ENCODE measurements at places on chromosomes 5 and 9.

GRCh38 chr9:93871286-93871685 lies 83.9 kb downstream of the BARX1 start:
- no peak for DNase-seq

DNA sequence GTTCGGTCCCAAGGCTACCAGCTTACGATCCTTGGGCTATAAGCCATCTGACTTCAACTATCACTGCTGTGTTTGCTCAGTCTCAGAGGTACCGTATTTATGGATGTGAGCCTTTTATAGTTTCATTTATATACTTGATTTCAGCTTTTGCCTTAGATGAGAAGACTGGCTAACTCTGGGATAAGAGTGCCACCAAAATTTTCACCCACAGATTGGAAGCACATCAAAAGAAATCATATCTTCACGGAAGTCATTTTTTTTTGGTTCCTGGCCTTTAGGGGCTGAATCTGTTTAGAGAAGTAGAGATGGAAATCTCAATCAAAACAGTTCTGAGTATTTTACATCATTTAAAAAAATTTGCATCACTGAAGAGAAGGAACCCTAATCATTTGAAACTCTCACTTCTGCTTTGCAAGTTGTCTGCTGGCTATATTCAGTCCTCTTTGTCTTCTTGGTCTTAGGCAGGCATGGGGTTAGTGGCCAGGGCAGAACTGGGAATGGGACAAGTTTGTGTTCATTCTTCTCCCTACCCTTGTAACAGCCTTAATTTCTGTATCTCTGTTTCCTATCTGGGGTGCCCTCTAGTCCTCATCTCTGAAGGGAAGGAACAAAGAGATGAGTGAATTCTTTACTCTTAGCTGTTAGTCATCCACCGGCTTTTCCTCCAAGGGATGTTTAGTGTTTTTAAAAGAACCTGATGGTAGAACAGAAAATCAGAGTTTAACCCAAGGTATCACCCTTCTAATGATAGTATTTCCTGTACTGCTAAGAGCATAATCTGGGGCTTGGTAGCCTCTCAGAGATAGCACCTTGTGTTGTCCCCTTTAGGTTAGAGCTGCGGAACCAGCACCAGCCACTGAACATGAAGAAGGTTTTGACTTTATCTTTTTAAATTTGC lies 14.1 kb upstream of the TNFAIP8 start:
- no peak for DNase-seq

GRCh38 chr9:130192382-130192999 lies 20.3 kb downstream of the NCS1 start:
- no peak for DNase-seq

GRCh38 chr9:68540712-68541535 lies at the start of gene TMEM252:
TMEM252 (minus strand) TSS chr9:68540883; CDS start chr9:68540814, 69 bp downstream.
- DNase-seq: no peak

DNA sequence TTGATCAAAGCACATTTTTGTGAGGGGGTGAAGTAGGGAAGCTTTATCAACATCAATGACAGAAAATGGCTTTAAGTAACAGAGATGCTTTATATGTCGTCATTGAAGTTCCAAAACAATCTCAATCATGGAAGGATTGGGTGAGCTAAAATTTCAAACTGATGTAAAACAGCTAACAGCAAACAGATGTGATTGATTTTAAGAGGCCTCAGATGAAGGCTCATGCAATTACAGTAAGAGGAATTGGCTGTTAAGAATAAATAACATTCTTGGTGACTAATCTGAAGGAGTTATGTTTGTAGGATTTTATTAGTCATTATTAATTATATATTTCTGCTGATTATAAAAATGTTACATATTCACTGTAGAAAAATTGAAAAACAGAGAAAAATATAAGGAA lies 63.5 kb upstream of the PUM3 start:
- DNase-seq: no peak

All from GM13976 (cell line).